ENCODE measurements at places on chromosomes 3 and 15.

GRCh38 chr15:35602836-35603235 lies 56.9 kb upstream of the DPH6 start:
- DNase-seq = no peak

DNA sequence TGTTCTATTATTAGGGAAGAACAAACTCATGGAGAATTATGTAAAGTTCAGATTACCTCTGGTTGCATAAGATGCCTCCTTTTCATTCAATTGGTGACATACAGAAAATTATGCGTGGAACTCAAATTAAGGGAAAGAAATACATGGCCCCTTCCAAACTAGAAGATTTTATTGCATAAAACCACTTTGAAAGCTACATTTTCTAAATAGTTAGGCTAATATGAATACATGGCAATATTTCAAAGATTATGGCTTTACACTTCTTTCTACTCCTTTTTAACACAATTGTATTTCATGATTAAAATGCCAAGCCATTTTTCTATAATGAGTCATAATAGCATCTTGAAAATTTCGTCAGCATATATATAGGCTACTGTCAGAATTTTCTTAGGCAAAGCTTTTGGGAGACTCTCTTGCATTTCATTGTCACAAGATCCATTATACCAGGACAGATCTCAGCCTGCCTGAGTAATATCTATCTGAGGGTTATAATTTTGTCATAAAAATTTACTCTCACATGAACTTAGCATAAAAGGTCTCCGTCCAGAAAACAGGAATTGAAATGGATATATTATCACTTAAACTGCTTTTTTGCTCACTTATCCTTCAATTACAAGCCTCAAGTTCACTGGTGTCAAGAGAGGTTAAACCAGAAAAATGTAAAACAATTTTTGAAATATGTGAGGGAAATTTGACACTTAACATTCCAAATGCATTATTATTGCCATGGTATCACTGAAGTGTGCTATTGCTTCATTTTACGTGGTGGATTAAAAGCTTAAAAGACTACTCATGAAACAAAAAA lies 37.1 kb downstream of the CPA3 start:
- no peak for DNase-seq

- DNase-seq = no peak
Observed at GRCh38 chr3:176933704-176934103, 263.6 kb downstream of the TBL1XR1 start.

DNA sequence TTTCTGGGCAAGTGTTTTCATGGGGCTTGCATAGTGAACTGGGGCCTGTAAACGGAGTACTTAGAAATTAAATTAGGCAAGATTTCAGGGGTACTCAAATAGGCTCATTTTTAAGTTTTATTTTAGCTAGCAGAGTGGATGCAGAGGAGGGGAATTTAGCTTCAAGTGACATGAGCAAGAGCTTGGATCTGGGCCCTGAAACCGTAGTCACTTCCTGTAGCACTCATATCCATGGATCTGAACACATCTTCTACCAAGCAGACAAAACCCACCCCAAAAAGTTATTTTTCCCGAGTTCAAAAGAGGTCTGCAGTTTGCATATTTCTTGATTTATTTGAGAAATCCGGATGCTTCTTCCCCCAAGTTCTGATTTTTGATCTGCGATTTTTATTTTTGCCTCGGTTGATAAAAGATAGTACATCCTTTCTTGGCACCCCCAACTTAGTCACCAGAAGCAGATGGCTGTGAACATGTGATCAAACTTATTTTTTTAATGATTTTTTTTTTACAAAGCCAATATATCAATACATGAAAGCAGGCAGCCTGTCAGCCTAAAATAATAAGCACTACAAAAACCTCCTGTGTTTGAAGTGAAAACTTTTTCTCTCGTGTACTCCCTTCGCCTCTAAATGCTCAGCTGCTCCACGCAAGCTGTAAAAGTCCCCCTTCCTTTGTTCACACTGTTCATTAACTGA lies 36.6 kb upstream of the STT3B start:
- no peak for DNase-seq

GRCh38 chr3:135760581-135760980 lies 204.9 kb upstream of the PPP2R3A start:
- no peak for DNase-seq

DNA sequence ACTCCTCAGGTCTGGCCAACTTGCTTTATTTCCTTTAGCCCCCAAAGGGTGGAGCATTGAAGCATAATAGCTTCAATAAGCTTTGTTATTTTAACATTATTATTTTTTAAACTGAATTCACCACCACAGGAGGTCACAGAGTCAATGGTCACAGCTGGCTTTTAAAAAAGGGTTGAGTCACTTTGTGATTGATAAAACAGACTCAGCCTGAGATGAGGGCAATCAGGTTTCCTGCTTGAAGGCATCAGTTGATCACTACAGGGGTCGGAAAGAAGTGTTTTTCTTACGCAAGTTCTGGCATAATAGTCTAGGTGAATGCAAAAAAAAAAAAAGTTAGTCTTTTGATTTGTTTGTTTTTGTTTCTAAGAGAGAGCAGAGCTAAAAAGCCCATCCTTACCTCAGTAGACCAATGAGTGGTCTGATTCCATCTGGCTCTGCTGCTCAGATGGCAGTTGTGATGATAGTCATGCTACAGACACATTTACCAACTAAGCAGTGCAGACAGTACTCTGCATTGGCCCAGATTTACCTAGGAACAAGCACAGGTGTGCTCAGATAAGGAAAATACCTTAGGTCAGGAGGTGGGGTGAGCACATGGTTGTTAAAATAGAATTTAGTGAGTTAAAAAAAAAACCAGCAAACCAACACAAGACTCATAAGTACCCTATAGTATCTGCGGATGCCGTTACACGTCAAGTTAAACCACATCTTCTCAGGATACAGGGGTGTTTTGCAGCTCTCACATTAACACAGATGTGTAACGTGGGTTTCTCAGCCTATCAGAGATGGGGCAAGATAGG lies 22.6 kb downstream of the ZNF80 start:
- peak; percentile 91 for DNase-seq

DNA sequence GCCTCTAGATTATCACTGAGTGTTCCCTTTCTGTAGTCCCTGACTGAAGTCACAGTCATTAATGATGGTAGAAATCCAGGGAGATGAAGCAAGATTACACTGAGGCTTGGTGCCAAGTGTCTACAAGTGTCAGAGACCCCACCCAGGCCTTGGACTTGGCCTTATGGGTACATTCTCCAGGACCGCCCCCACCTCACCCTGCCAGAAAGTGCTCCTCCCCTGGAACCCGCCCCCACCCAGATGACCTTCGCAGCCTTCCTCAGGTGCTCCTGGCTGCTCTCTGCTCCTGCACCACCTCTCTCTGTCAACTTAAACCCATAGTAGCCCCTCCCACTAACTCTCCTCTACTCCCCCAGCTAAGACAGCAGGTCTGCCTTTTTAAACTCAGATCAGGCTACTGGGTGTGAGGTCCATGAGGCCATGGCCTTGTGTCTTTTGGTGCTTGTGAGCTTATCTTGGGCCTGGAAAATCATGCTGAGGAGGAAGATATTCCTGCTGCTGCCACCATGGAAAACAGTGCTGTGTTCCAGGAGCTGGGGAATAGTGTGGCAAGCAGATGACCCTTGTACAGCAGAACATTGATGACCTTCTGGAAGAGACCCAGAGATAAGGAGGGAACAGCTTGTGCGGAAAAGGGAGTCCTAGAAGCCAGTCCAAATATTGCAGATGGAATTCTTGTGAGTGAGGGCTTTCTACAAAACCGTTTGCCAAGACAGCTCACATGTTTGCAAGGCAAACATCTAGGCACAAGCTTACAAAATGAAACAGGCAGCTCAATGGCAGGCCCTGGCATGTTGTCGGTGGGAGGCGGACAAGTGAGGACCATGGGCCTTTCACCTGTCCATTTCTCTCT lies 40.3 kb upstream of the NDUFB4 start:
- no peak for DNase-seq

GRCh38 chr15:60118626-60119025 lies 114.5 kb downstream of the FOXB1 start:
- no peak for DNase-seq

DNA sequence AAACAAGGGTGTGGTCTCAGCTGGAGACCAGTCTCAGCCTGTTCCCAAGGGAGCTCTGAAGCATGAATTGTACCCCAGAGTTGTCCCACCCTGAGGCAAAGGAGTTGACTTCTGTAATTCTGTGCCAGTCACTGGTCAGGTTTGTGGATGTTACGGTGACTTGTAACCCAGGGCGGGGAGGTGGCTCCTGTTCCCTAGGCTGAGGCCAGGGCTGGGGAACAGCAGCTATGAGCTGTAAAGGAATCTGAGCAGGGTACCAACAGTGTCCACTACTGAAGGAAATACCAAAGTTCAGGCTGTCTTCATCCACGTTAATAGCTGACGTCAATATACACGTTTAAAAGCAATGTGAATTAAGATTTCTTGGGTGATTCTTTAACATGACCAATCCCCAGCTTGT lies 266.2 kb downstream of the ABHD5 start:
- no peak for DNase-seq

DNA sequence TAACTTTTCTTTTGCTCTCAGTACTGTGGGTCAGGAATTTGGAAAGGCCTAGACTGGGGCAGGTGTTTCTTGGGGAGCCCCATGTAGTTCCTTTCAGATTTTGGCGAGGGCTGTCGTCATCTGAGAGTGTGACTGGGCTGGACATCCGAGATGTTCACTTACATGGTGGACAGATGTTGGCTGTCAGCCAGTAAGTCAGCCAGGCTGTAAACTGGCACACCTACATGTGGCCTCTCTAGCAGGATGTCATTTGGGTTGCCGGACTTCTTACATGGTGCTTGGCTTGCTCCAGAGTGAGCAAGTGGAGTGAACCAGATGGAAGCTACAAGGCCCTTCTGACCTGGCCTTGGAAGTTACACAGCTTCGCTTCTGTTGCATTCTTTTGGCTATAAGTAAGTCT lies 20.7 kb downstream of the TATDN2 start:
- DNase-seq = no peak

DNA sequence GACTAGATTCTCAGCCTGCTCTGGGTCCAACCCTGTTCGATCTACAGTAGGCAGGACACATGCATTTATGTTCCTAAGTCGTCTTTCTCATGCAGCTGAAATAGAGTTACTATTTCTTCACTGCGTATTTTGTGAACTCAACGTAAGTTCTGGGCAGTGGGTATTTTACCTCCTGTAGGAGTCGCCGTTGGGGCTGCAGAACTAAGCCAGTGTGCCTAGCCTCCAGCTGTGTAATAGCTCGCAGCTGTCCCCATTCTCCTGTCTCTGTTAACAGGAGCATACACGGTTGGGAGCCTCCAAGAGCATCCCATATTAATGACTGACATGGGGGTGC lies 58.4 kb upstream of the HRH1 start:
- DNase-seq = no peak

GRCh38 chr3:45398178-45398577 lies 9.8 kb downstream of the LARS2 start:
- DNase-seq = no peak

DNA sequence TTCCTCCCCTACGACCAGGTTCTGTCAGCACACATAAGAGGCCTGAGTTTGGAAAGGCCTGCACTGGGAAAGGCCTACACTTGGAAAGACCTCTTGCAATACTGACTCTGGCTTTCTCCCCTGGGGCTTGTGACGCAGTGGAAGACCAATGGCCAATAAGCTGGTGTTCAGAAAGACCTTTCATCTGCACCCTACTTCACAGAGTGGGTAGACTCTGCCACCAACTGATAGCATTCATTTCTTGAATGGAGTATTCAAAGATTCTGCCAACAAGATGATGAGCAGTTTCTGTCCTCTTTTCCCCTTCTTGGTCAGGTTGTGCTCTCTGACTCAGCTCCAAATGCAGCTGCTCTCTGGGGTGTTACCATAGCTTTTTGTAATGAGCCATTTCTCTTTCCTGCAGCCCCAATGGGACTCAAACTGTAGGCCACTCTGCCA lies 48.8 kb downstream of the TIPARP start:
- no peak for DNase-seq

DNA sequence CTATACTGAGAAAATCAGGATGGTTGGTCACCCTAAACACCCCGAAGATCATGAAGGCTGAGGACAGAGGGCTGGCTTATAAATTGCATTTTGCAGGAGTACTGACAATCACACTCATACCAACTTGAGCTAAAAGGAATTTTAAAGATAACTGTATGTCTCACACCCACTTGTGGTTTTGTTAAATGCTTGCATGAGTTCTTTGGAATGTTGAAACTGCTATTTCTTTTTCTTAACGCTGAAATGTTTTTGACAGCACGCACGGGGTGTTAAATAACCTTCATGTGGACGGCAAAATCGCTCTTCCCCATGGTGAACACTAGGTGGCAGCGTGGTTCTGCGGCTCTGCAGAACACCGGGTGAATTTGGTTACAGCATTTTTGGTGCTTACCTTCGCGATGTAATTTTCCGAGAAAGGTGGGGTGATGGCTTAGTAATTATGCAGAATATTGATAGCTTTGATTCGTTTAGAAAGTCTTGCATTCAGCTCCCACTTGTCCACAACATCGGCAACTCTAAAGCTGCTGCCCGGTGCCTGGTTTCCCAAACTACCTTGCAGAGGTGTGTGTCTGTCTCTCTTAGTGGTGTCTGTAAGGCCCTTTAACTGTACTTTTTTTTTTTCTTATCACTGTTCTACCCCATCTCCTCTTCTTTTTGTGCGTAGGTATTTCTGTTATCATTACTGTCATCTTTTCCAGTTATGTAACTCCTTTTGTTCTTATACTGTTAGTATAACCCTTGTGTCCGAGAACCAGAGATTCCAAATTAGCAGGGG lies 51.7 kb downstream of the ARNT2 start:
- DNase-seq = peak; percentile 63

DNA sequence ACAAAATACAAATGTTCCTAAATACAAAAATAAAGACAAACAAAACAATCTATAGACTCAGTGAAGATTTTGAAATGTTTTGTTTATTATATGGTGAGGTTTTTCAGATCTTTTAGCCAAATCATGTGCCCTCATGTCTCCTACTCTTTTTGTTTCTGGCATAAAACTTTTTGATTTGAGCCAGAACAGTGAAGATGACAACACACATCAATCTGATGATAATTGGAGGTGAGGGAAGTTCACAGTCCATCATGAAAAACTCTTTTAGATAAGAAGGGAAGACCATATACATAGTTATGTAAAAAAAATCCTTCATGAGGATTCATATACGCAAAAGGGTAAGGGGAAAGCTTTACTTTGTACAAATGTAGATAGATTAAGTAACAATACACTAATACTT lies 75.1 kb upstream of the OSBPL11 start:
- DNase-seq = no peak

DNA sequence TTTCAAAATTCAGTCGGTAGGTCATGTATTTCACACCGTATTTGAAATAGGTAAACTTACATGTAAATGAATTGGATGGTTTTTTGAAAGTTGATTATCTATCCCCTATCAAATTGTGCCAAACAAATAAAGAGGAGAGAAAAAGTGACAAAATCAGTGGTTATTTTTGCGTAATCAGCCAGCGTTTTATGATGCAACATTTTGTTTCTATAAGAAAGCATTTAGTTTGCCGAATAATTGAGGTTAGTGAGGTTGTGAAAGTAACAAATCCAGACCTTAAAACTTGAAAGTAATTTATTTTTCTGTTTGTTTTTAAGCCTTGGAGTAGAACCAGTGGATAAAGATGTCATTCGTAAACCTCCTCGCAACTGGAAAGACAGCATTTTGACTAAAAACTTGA lies 29.3 kb downstream of the ASTE1 start:
- DNase-seq = no peak
